Putamen (tissue), 1 donor: ENCODE measurements at places on chromosomes 7 and 10.

DNA sequence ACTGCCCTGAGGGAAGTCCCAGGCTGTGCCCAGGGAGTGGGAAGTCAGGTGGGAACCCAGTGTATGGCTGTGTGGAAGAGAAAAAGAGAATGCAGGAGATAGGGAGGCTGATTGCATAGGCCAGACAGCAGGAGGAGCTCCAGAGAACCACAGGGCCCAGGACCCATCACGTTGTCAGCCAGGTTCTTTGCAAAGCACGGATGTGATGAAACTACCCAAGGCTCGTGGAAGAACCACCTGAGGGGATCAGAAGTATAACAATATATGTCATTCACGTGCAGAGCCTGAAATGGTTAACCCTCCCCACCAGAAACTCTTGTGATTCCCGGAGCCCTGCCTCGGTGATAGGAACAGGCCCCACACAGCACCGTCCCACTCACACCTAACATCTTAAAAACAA lies 83.6 kb downstream of the LARP4B start:
- no peak for DNase-seq

- DNase-seq: no peak
These were observed 155.7 kb upstream of the C7orf33 start for GRCh38 chr7:148434887-148435286.

DNA sequence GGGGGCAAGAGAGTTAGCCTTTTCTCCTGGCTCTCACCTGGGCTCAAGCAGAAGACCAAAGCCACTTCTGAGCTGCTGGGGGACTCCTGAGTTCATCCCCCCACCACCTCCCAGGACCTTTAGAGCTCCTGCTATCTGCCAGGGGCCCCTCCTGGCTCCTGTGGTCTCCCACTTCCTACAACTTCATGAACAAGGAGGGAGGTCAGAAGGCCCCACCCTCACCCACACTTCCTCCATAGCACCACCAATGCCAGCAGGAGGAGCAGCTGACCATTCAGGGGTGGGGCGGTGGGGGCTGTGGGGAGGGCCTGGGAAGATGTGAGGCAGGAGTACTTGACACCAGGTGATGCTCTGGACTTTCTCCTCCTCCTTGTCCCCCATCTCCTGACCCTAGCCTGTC lies 32.6 kb upstream of the ADCYAP1R1 start:
- no peak for DNase-seq

DNA sequence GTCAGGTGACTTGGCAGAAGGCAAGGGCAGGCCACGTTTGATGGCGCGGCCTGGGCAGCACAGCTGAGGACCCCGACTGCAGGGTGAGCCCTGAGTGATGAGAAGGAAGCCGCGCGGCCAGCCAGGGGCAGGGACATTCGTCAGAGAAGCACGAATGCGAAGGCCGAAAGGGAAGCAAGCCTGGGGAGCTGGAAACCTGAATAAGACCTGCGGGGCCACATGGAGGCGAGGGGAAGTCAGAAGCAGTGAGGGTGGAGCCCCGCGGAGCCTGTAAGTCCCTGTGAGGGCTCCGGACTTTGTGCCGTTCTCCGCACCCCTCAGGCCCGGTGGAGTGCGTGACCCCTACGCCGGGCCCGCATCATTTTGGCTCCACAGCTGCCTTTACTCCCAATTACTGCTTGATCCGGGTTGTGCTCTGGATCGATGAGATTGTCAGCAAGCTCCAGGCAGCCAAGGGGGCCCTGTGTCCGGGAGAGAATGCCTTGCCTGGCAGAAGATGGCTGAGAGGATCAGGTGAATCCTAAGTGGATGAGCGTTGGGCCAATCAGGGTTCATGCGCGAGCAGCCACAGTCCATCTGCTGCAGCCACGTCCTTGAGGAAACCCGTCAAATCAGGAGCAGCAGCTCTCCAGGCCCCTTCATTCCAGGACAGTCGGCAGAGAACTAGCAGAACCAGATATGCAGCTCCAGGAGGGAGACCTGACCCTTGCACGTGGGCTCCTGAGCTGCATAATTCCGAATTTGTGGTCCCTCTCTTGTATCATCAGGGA lies 293.3 kb upstream of the SHH start:
- no peak for DNase-seq

DNA sequence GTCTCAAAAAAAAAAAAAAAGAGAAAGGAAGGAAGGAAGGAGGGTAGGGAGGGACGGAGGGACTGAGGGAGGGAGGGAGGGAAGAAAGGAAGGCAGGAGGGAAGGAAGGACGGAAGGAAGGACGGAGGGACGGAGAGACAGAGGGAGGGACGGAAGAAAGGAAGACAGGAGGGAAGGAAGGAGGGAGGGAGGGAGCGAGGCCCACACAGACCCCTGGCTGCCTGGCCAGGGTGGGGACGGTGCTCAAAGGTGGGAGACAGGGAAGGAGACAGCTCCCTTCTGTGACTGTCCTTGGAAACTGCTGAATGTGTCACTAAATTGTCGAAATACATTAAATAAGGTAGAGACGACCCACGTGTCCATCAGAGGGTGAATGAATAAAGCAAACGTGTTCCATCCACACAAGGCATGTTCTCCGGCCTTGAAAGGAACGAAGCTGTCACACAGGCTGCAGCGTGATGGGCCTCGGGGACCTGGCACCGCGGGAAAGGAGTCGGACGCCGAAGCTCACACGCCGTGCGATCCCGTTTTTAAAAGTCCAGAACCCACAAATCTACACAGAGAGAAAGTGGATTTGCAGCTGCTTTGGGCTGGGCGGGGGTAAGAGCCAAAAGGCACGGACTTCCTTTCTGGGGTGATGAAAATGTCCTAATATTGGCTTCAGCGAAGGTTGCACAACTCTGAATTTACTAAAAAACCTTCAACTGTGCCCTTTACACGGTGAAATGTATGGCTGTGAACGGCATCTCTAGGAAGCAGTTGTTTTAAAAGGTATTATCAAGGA lies 23.3 kb downstream of the ADAP1 start:
- no peak for DNase-seq

GRCh38 chr10:99742701-99743100 lies 10.7 kb downstream of the CUTC start:
- peak; percentile 30 for DNase-seq

- DNase-seq: no peak
These were observed 259.9 kb downstream of the SKIDA1 start for GRCh38 chr10:21265622-21266021.

DNA sequence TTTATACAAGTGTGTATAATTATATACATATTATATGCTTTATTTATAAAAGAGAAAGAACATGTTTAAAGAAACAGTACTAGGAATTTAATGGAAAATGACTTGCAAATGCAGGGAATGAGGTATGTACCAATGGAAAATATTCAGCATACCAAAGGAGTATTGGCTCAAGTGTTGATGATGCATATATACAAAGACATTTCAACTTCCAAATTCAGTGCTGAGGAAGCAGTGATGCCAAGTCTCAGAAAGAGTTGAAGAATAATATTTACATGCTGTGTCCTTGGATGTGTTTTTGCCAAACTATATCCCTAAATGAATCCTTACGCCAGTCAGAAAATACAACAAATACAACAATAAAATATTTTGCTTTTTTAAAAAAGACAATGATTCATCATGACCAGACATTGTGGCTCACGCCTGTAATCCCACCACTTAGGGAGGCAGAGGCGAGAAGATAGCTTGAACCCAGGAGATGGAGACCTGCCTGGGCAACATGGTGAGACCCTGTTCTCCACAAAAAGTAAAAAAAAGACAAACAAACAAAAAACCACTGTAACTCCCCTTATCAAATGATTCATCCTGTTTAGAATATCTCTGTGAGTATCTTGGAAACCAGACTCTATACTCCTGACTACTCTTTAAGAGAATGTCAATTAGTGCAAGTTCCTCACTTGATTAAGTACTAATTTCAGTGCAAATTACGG lies 157.2 kb downstream of the CHRM2 start:
- DNase-seq: no peak

DNA sequence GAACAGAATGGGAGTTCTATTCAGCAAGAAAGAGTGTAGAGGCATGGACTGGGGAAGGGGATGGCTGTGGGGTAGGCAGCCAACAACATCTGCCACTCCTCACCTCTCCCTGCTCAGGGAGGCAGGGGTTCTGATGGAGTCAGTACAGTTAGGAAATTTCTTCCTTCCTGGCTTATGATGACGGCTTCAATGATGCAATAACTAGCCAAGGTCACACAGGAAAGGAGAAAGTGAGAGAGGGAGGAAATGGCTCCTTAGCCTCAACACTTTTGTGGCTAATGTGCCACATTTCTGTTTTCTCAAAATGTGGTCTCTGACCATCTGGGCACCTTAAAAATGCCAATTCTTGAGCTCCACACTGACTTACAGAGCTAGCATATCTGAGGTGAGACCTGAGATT lies 79.3 kb upstream of the PDZD8 start:
- DNase-seq: no peak

DNA sequence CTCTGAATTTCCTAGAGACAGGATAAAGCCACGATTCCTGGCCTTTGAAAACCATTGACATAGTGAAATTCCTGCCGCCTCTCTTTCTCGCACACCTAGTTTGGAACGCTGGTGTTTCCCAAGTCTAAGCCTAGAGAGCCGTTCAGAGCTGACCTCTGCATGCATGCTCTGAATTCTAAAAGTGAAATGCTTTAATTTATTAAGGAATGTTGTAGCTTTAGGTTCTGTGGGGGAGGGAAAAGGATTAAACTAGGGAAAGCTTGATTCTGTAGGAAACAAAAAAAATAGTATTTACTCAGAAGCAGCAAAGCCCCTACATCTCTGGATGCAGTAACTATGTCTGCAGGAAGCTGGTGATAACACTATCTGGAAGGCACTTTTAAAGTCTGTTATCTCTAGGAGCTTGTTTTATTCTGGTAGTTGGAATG lies 27.3 kb downstream of the PFKP start:
- DNase-seq: no peak

- no peak for DNase-seq
These were observed 6.6 kb downstream of the SEMA3A start for GRCh38 chr7:84187813-84188510.

GRCh38 chr10:13859979-13860654 lies 273.4 kb downstream of the PRPF18 start:
- DNase-seq: no peak

GRCh38 chr10:25206693-25207414 lies 32.1 kb downstream of the GPR158 start:
- DNase-seq: no peak

GRCh38 chr7:92623544-92623943 lies 33.4 kb upstream of the FAM133B start:
- no peak for DNase-seq

- no peak for DNase-seq
These were observed 8.4 kb downstream of the RAB18 start for GRCh38 chr10:27512548-27512947.

DNA sequence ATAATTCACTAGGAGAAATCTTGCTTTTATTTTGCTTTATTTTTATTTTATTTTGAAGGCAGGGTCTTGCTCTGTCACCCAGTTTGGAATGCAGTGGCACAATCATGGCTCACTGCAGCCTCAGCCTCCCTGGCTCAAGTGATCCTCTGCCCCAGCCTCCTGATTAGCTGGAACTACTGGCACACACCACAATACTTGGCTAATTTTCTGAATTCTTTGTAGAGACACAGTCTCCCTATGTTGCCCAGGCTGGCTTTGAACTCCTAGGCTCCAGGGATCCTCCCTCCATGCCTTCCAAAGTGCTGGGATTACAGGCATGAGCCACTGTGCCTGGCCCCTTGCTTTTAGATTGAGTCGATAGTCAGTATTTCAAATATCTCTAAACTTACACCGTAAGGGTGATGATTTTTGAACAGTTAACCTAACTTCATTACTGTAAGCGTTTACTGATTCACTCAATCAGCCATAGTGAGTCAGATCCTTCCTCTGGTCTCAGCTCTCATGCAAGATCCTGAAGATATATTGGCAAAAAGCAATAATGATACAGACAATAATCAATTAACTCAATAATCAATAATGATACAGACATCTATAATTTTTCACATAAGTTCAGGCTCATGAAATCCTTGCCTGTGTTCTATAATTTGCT lies 239.5 kb downstream of the KIAA1217 start:
- no peak for DNase-seq

GRCh38 chr7:113373863-113374262 lies 255.5 kb upstream of the SMIM30 start:
- DNase-seq: no peak

- DNase-seq: no peak
These were observed 6.1 kb upstream of the SLC29A4 start for GRCh38 chr7:5276611-5277010.

DNA sequence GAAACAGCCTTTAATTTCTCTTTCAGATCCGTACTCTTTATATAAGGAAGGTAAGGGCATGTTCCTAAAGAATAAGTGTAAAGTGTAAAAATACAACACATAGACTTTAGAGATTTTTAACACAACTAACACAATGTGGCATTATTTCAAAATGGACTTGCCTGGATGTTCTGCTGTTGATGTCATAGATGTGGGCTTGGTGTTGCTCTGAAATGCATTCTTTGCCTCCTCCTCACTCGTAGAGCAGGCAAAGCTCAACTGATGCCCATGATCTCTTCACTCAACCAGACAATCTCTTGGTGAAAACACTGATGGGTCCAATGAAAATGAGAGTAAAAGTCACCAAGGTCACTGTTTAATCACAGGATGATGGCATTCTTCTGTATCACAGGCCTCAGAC lies 174.2 kb upstream of the TCERG1L start:
- no peak for DNase-seq

- no peak for DNase-seq
These were observed 104.3 kb downstream of the CUL2 start for GRCh38 chr10:34985823-34986222.

DNA sequence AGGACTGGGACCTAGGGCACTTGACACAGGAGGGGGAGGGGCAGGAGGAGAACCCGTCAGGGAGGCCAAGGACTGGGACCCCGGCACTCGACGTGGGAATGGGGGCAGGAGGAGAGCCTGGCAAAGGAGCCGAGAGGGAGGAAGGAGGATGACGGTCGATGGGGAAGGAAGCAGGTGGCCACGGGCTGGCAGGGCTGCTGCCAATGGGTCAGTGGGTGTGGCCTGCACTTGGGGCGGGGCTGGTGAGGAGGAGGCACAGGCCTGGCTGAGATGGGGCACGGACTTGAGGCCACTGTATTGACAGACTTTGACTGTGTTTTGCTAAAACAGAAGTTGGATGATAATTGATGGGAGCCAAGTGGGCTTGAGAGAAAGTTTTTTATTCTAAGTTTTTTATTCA lies 68.9 kb downstream of the RBM33 start:
- DNase-seq: no peak

DNA sequence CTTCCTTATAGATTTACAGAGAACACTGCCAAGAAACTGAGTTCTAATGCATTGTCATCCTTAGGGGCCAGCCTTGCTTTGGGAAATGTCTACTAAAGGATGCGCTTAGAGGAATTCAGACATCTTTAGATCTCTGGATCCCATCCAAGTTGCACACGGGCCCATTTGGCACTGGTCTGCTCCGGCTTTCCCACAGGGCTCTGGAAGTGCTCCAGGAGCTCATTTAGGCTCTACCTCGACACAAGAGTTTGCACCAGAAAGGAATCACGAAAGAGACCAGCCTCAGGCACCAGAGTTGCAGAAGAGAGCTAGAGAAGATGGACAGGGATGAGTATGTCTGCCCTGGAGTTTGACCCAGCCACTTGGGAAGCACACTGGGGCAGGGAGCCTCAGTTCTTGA lies 150.1 kb upstream of the TMEM72 start:
- DNase-seq: no peak
